ENCODE measurements at places on chromosomes 5 and 9. TPM values are rescaled to one million over a fixed set of nuclear protein-coding genes. Genes with fewer than 3 reads are reported as not detected.

The RNF183 gene
- 0.19 TPM for total RNA-seq

The TXNDC8 gene
- total RNA-seq = not detected

The ELOVL7 gene
- total RNA-seq = 12.6 TPM

The FOXD4L3 gene
- 0.14 TPM for total RNA-seq

The CDO1 gene
- total RNA-seq = not detected

The CAVIN4 gene
- 0.32 TPM for total RNA-seq

The IFNA2 gene
- total RNA-seq = not detected

The C5orf52 gene
- total RNA-seq = not detected

The SLC36A3 gene
- total RNA-seq = not detected

The GPR107 gene
- total RNA-seq = 25.3 TPM

The OMD gene
- not detected for total RNA-seq

The LRRC8A gene
- total RNA-seq = 133 TPM
